ENCODE measurements at places on chromosomes 3 and 15.

DNA sequence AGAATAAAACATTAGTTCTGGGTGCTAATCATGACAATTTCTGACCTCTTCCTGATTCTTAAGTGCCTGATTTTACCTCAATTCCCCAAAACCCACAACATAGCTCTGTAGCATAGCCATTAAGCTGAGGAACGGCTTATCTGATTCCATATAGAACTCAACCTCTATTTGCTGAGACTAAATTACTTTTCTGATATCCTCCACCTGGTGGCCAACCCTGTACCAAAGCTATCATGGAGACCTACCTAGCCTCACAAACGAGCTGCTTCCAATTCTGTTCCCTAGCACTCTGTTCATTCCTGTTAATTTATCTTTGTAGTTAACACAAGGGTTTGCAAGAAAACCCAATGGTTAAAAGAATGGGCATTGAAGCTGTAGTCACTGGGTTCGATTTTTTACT is 245.2 kb downstream of the PLOD2 start:
- DNase-seq, result no peak

DNA sequence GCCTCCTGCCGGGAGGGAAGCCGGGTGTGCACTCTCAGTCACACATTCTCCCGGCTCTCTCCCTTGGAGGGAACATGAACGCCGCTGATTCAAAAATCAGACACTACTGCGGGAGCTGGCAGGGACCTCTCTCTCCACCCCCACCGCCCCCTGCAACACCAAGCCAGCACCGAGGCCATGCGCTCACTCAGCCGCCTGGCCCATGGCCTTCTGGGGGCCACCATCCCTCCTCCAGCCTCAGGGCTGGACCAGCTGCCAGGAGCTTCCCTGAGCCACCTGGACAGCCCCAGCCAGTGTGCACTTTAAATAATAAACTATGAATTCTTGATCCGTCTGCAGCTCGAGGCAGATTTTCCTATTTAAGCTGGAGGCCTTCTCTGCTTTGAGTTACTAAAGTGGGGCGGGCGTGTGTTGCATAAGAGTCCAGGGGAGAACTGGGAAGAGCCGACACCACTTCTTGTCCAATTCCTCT is 30.6 kb downstream of the ADAMTS17 start:
- DNase-seq, result no peak

- no peak for DNase-seq
Measured at GRCh38 chr3:171704814-171705213, 105.5 kb downstream of the PLD1 start.

GRCh38 chr3:42148086-42148848 is 57.1 kb downstream of the TRAK1 start:
- no peak for DNase-seq

- peak; percentile 9 for DNase-seq
Measured at GRCh38 chr15:83694015-83694414, 40.1 kb downstream of the ADAMTSL3 start.

DNA sequence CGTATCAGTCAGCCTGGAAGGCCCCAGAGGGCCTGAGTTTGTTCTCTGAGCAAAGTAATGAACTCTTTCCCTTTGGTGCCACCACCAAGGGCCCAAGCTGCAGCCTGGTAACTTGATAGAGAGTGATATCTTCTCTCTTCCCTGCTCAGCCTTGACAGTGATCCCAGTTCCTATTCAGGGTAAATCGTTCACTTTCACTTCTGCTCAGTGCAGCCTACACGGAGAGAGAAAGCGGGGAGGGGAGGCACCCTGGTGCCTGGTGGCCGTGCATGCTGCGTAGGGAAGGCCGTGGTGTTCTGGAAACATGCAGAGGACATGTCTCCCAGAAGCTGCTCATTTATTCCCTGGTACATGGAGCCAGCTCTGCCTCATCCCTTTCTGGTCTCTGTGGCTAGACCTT is 54.9 kb downstream of the KIF9 start:
- no peak for DNase-seq

- no peak for DNase-seq
Measured at GRCh38 chr3:4976109-4976508, 3.1 kb upstream of the BHLHE40 start.

GRCh38 chr3:71258116-71258515 is 325.4 kb downstream of the FOXP1 start:
- peak; percentile 70 for DNase-seq

Data from non-pigmented ciliary epithelial cell (primary cell).